ENCODE measurements at places on chromosomes 2 and 18.

DNA sequence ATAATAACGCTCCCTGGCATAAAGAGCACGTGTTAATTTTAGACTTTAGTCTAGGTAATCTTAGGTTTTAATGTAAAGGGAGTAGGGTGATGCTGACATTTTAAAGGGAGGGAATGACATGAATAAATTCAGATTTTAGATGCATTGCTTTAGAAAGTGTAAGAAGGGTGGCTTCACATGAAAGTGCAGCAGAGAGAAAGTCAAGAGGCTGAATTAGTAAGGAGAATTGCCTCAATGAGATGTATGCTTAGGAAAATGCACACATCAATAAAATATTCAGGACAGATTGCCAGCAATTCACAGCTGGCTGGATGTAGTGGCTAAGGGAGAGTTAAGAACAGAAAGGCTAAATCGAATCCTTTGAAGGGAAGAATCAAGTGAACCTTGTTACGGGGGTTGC is 165.5 kb upstream of the CDH19 start:
- H3K27me3 ChIP-seq = no peaks in the 10 kb centered on the region
- no peaks in the 10 kb centered on the region for H3K4me1 ChIP-seq
- H3K27ac ChIP-seq = no peak overlapping the region
- H3K36me3 ChIP-seq = no peaks in the 10 kb centered on the region

GRCh38 chr2:30155889-30156658 is 9.3 kb downstream of the YPEL5 start:
- peaks cover 54% of the 10 kb centered on the region for H3K36me3 ChIP-seq
- no peak overlapping the region for H3K27ac ChIP-seq

DNA sequence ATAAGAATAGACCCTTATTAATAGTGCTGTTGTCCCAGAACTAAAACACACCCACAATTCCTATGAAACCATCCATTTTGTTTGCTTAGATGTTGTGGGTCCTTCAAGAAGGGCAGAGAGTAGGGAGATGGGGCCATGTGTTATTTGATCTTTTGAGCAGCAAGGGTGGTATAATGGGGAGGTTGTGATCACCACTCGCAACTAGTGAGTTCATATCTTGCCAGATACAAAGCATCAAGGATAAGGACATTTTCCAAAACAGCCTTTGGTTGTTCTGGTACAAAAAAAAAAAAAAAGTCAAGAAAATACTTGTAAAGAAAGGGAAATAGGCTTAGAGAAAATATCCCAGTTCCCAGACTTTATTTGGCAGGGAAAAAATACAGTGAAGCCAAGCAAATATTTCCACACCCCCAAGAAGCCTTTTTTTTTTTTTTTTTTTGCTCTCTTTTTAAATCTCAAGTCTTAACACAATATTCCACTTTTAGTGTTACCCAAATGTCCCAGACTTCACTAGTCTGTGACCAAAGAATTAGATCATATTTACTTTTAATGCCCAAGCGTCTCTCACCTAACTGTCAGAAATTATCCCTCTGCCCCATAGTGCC is 54.1 kb downstream of the ANTXR1 start:
- H3K27ac ChIP-seq = peak overlapping the region; percentile 92
- no peak for DNase-seq
- H3K4me1 ChIP-seq = peaks cover 56% of the 10 kb centered on the region
- no peaks in the 10 kb centered on the region for H3K36me3 ChIP-seq

DNA sequence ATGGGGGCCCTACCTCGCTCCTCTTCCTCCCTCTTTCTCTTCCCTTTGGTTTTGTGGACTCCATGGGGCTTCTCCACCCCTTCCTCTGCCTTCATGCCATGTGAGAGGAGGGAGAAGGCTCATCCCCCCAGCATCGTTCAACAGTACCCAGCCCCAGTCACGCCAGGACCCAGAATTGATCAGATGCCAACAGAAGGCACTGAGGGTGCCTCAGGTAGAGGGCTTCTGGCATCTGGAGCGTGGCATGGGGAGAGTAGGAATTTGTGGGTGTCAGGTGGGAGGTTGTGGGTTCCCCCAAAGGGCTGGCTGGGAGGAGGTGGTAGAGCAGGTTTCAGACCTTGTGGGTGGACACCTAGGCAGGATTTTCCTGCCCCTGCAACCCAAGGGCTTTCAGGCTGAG is 122.0 kb downstream of the TWIST2 start:
- no peaks in the 10 kb centered on the region for H3K4me1 ChIP-seq
- H3K36me3 ChIP-seq = no peaks in the 10 kb centered on the region
- no peak overlapping the region for H3K27ac ChIP-seq

DNA sequence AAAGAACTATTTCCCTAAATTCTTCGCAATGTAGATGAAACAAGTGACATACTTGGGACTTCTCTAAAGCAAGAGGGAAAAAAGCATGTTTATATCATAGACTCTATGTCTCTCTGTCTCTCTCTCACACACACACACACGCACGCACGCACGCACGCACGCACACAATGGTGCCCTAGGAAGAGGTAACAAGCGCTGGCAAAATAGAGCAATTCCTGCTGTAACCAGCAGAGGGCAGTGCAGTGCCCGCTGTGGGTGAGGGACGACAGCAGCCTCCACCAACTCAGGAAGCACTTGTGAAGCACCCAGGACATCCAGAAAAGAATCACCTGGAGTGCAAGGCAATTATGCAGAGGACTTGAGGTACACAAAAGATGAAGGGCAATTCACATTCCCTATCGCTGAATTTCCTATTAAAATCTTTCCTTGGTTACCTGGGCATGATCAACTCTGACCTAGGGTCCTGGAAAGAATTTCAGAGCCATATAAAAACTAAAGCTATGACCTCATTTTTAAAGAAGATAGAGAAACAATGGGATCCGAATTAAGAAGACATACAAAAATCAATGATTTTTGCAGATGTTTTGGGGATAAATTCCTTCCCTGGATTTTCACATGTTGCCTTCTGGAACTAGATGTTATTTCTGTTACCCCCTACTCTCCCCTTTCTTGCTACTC is 166.4 kb downstream of the PDE11A start:
- no peak for DNase-seq
- H3K4me1 ChIP-seq = no peaks in the 10 kb centered on the region
- H3K4me3 ChIP-seq = no peak overlapping the region
- H3K36me3 ChIP-seq = no peaks in the 10 kb centered on the region

GRCh38 chr2:1004398-1004797 is 53.7 kb downstream of the SNTG2 start:
- H3K27me3 ChIP-seq = no peaks in the 10 kb centered on the region
- no peak overlapping the region for H3K27ac ChIP-seq
- H3K4me3 ChIP-seq = no peak overlapping the region
- no peaks in the 10 kb centered on the region for H3K36me3 ChIP-seq

DNA sequence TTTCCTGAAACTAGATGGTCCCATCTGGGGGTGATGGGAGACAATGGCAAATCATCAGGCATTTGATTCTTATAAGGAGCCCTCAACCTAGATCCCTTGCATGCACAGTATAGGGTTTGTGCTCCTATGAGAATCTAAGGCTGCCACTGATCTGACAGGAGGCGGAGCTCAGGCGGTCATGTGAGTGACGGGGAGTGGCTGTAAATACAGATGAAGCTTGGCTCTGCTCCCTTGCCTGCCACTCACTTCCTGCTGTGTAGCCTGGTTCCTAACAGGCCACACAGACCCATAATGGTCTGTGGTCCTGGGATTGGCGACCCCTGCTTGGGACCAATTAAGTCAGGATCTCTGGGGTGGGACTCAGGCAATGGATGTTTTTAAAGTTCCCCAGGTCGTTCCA is 293.4 kb downstream of the ZNF521 start:
- no peaks in the 10 kb centered on the region for H3K4me1 ChIP-seq
- no peak overlapping the region for H3K4me3 ChIP-seq
- H3K36me3 ChIP-seq = no peaks in the 10 kb centered on the region
- DNase-seq = no peak
- no peak overlapping the region for H3K27ac ChIP-seq

GRCh38 chr2:195434346-195434745 is 222.7 kb upstream of the SLC39A10 start:
- H3K27ac ChIP-seq = no peak overlapping the region
- no peak overlapping the region for H3K4me3 ChIP-seq
- DNase-seq = no peak
- H3K36me3 ChIP-seq = no peaks in the 10 kb centered on the region
- no peaks in the 10 kb centered on the region for H3K4me1 ChIP-seq
- H3K27me3 ChIP-seq = no peaks in the 10 kb centered on the region

- H3K4me3 ChIP-seq = no peak overlapping the region
- H3K36me3 ChIP-seq = no peaks in the 10 kb centered on the region
- no peak overlapping the region for H3K27ac ChIP-seq
- DNase-seq = no peak
Measured at GRCh38 chr18:21100146-21100545, 11.5 kb downstream of the ROCK1 start.

DNA sequence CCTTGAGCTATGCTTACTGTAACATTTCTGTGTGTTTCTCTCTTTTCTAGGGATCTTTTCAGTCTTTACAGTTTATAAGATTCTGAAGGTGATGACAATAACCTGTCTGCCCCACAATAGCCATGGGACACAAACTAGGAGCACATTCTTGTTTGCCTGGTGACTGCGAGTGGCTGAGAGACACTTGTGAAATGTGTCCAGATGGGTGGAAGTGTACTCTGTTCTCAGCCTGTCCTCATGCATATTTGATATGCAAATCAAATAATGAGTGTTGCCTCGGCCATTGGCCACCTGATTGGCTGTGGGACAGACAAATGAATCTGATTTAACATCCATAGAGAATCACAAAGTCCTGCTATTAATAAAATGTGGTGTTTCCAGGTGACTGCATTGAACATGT is 246.2 kb downstream of the HNMT start:
- H3K4me1 ChIP-seq = no peaks in the 10 kb centered on the region
- H3K36me3 ChIP-seq = no peaks in the 10 kb centered on the region
- H3K27ac ChIP-seq = no peak overlapping the region
- no peak overlapping the region for H3K4me3 ChIP-seq

- H3K4me3 ChIP-seq = no peak overlapping the region
- no peak for DNase-seq
- no peak overlapping the region for H3K27ac ChIP-seq
- H3K27me3 ChIP-seq = no peaks in the 10 kb centered on the region
- no peaks in the 10 kb centered on the region for H3K36me3 ChIP-seq
- no peaks in the 10 kb centered on the region for H3K4me1 ChIP-seq
Measured at GRCh38 chr2:150872756-150873395, 385.4 kb upstream of the RND3 start.

GRCh38 chr2:3450385-3451010 is 68.8 kb downstream of the ADI1 start:
- no peak overlapping the region for H3K4me3 ChIP-seq
- peaks cover 33% of the 10 kb centered on the region for H3K36me3 ChIP-seq
- no peak for DNase-seq
- H3K27me3 ChIP-seq = no peaks in the 10 kb centered on the region
- H3K27ac ChIP-seq = no peak overlapping the region

GRCh38 chr2:54635554-54636152 is 87.8 kb upstream of the EML6 start:
- H3K36me3 ChIP-seq = peaks cover 77% of the 10 kb centered on the region
- peak overlapping the region; percentile 64 for H3K27ac ChIP-seq
- no peak overlapping the region for H3K4me3 ChIP-seq
- H3K4me1 ChIP-seq = peaks cover 33% of the 10 kb centered on the region

DNA sequence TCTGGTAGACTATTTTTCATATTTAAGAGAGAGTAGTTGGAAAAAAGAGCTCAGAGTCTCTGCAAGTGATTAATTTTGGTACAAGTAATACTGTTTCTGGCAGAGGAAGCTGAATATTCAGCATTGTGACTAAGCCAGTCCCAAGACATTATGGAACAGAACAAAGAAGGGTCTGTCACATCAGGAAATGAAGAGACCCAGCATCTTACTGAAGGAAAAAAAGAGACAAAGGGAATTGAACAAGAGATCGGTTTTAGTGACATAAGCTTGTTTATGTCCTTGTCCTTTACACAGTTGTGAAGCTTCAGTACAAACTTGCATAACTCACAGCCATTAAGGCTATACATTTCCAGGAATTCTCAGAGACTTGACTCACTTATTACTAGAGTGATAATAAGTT is 568.5 kb upstream of the SLC8A1 start:
- H3K27me3 ChIP-seq = no peaks in the 10 kb centered on the region
- no peak overlapping the region for H3K27ac ChIP-seq
- no peaks in the 10 kb centered on the region for H3K4me1 ChIP-seq
- no peak for DNase-seq

DNA sequence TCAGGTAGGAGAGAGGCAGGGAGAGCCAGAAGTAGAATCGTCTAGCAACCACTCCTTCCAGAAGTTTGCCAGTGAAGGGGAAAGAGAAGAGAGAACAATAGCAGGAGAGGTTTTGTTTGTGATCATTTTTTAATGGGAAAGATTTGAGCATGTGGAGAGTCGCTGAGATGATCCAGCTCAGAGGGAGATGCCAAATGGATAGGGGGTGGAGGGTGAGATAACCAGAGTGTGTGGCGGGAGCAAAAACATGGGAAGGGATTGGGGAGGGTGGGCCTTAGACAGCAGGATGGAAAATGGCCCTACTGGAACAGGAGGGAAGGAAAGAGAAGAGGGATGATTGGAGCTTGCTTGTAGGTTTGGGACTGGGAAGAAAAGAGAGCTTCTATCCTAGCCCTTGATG is 269.8 kb downstream of the GLI2 start:
- H3K4me3 ChIP-seq = no peak overlapping the region
- DNase-seq = no peak
- no peaks in the 10 kb centered on the region for H3K4me1 ChIP-seq
- H3K27me3 ChIP-seq = no peaks in the 10 kb centered on the region

DNA sequence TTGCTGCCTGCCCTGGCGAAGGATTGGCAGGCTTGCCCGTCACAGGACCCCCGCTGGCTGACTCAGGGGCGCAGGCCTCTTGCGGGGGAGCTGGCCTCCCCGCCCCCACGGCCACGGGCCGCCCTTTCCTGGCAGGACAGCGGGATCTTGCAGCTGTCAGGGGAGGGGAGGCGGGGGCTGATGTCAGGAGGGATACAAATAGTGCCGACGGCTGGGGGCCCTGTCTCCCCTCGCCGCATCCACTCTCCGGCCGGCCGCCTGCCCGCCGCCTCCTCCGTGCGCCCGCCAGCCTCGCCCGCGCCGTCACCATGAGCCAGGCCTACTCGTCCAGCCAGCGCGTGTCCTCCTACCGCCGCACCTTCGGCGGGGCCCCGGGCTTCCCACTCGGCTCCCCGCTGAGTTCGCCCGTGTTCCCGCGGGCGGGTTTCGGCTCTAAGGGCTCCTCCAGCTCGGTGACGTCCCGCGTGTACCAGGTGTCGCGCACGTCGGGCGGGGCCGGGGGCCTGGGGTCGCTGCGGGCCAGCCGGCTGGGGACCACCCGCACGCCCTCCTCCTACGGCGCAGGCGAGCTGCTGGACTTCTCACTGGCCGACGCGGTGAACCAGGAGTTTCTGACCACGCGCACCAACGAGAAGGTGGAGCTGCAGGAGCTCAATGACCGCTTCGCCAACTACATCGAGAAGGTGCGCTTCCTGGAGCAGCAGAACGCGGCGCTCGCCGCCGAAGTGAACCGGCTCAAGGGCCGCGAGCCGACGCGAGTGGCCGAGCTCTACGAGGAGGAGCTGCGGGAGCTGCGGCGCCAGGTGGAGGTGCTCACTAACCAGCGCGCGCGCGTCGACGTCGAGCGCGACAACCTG is at the start of gene DES:
DES (plus strand) TSS at position 223 of the 857 bp plus-strand sequence; CDS start at position 309, 86 bp downstream.
- peak within 1 kb of the TSS; percentile 37 for H3K4me3 ChIP-seq
- H3K27ac ChIP-seq = peak within 1 kb of the TSS; percentile 62
- H3K36me3 ChIP-seq = no peaks in the 10 kb centered on the region
- H3K4me1 ChIP-seq = peaks cover 6% of the 10 kb centered on the region
- no peak for DNase-seq
